ENCODE measurements at places on chromosomes 12 and 14. TPM values are rescaled to one million over a fixed set of nuclear protein-coding genes. Genes with fewer than 3 reads are reported as not detected.

The GPD1 gene
- not detected for total RNA-seq

The KLRD1 gene
- total RNA-seq: 0.08 TPM

The P2RX7 gene
- total RNA-seq: 3.1 TPM

The CMTM5 gene
- not detected for total RNA-seq

The MORN3 gene
- not detected for total RNA-seq

The ZNF705A gene
- total RNA-seq: not detected

The GZMH gene
- total RNA-seq: not detected

The SERPINA3 gene
- 0.13 TPM for total RNA-seq

DNA sequence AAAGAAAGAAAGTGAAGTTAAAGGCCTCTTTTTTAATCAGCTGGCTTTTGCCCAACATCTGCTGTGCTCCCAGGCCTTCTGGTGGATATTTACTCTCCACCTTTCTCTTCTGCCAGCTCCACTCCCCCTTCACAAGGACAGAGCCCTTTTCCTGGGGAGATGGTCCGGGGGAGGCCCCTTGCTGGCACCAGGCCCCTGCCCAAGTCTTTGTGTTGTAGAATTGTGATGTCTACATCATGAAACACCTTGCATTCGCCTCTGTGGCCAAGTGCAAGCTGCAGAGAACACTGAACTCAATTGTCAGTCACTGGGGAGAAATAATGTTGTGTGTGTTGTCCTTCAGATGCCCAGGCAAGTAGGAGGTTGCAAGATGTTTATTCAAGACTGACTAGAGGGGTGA lies 150.3 kb downstream of the DPF3 start:
- no peaks in the 10 kb centered on the region for H3K27me3 ChIP-seq
- no peaks in the 10 kb centered on the region for H3K36me3 ChIP-seq
- DNase-seq: peak; percentile 16

GRCh38 chr12:101777978-101778377 lies 38.7 kb upstream of the SYCP3 start:
- no peaks in the 10 kb centered on the region for H3K36me3 ChIP-seq
- no peak overlapping the region for H3K27ac ChIP-seq

DNA sequence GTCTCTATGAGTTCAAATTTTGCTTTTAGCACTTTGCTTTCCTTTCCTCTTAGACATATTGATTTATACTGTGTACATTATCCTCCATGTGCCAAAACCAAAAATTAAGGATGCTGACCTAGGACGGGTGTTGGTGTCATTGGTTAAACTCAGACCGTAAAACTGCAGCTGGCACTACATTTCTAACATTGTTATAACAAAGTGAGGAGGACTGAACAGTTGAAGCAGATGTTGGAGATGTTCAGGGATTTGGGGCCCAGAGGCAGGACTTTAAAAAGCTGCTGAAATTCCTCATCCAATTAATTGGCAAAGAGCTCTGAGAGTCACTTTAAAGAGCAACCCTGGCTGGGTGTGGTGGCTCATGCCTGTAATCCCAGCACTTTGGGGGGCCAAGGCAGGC lies 72.4 kb downstream of the TMTC1 start:
- no peaks in the 10 kb centered on the region for H3K4me1 ChIP-seq
- H3K4me3 ChIP-seq: no peak overlapping the region
- no peak overlapping the region for H3K27ac ChIP-seq

GRCh38 chr14:49971156-49972130 lies 78.6 kb downstream of the ARF6 start:
- no peak overlapping the region for H3K4me3 ChIP-seq
- no peaks in the 10 kb centered on the region for H3K27me3 ChIP-seq
- H3K36me3 ChIP-seq: no peaks in the 10 kb centered on the region
- peak overlapping the region; percentile 65 for H3K27ac ChIP-seq

DNA sequence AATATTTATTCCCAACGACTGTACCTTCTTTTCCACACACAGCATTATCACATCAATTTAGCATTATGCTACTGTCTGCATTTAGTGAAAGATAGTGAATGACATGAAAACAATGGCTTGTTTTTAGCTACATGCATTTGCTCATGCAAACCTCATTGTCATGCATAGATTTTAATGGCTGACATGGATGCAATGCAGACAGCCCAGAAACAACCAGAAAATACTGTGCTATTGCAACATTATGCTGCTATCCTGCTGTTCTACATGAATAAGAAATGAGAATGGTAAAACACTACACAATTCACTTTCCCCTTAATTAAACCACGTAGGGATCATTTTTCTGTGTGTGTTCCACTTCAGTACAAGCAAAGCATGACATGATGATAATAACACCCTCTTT lies 90.8 kb downstream of the LIN7A start:
- no peak for DNase-seq
- no peaks in the 10 kb centered on the region for H3K4me1 ChIP-seq
- no peaks in the 10 kb centered on the region for H3K27me3 ChIP-seq
- no peaks in the 10 kb centered on the region for H3K36me3 ChIP-seq
- no peak overlapping the region for H3K4me3 ChIP-seq

DNA sequence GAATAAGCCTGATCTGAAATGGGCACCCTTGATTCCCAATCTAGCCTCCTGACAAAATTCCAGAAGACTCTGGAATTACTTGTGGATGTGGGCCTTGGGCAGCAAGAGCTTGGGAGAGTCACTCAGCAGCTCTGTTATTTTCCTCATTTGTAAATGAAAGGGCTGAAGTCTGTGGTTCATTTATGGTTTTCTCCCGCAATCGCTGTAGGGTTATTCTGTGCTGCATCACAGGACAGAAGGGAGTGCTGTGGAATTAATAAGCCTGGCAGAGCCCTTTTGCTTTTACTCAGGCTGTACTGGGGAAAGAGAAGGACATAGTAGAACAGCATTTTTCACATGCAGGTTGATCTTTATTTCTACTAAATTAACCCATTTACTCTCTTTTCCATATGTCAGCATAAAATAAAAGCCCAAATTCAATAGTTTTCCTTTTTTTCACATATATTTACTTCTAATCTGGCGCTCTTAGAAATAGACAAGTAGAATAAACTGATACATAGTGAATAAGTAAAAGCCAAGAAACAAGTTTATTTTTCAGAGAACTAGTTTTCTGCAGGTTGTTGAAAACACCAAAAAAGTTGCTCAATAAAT lies 49.2 kb downstream of the DUSP16 start:
- no peaks in the 10 kb centered on the region for H3K27me3 ChIP-seq
- DNase-seq: no peak
- H3K4me3 ChIP-seq: no peak overlapping the region

- no peak within 1 kb of the TSS for H3K27ac ChIP-seq
- no peaks in the 10 kb centered on the region for H3K27me3 ChIP-seq
- H3K36me3 ChIP-seq: peaks cover 5% of the 10 kb centered on the region
- peak within 1 kb of the TSS; percentile 53 for H3K4me3 ChIP-seq
- peak; percentile 48 for DNase-seq
These were observed at the start of gene PITPNM2 for GRCh38 chr12:123150744-123151456. TSS of gene PITPNM2 (minus strand) at chr12:123151090. CDS start at chr12:123034590, 116,500 bp downstream.

GRCh38 chr14:90355540-90356518 lies 24.1 kb upstream of the NRDE2 start:
- no peak for DNase-seq
- H3K4me3 ChIP-seq: no peak overlapping the region
- no peaks in the 10 kb centered on the region for H3K36me3 ChIP-seq
- no peaks in the 10 kb centered on the region for H3K27me3 ChIP-seq

- no peak overlapping the region for H3K4me3 ChIP-seq
- no peaks in the 10 kb centered on the region for H3K36me3 ChIP-seq
- no peaks in the 10 kb centered on the region for H3K4me1 ChIP-seq
These were observed 212.6 kb downstream of the PHETA1 start for GRCh38 chr12:111156304-111156703.

- H3K4me3 ChIP-seq: no peak overlapping the region
- H3K27me3 ChIP-seq: no peaks in the 10 kb centered on the region
- DNase-seq: no peak
- no peaks in the 10 kb centered on the region for H3K36me3 ChIP-seq
- no peak overlapping the region for H3K27ac ChIP-seq
These were observed 5.4 kb upstream of the NT5DC3 start for GRCh38 chr12:103846415-103846814.

DNA sequence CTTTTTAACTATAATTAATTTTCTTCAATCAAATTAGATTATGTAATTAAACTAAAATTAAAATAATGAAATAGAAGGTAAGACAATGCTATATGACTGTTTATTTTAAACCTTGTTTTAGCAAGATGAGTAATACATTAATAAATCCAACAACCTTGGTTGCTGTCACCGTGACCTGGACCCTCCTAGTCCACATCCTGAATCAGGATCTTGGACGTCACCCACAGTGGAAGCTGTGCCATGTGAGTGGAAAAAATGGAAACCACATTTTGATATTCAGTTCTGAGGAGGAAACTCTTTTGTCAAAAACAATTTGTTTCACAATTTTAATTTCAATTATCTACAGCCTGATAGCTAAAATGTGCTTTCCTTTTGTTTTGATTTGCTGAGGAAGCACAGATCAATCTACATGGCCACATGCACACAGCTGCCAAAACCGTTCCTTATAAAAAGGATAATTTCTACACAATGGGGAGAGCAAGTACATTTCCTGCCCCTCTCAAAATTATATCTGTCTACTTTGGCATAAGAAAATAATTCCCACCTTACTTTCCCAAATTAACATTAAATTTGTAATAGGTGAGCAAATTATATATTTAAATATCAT lies 255.5 kb downstream of the RASSF9 start:
- no peak for DNase-seq
- H3K4me1 ChIP-seq: no peaks in the 10 kb centered on the region
- no peak overlapping the region for H3K4me3 ChIP-seq
- no peaks in the 10 kb centered on the region for H3K27me3 ChIP-seq
- no peak overlapping the region for H3K27ac ChIP-seq

DNA sequence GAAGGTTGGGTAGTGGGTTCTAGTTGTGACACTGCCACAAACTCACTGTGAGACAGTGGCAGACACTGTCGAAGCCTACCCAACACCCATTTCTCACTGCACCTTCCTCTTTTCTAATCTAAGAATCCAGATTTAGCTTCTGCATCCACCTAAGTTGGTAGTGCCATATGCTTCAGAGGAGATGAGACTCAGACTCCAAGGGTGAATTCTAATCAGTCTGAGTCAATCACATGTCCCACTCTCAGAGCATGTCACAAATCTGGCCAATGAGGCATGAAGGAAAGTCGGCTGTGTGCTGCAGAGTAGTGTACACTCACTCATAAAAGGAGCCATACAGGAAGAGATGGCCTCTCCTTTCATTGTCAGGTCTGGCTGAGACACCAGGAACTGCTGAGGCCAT lies 102.1 kb upstream of the RAP1B start:
- DNase-seq: no peak
- no peaks in the 10 kb centered on the region for H3K4me1 ChIP-seq
- no peak overlapping the region for H3K27ac ChIP-seq
- H3K4me3 ChIP-seq: no peak overlapping the region
- no peaks in the 10 kb centered on the region for H3K27me3 ChIP-seq
- no peaks in the 10 kb centered on the region for H3K36me3 ChIP-seq

- no peaks in the 10 kb centered on the region for H3K27me3 ChIP-seq
- DNase-seq: no peak
- H3K27ac ChIP-seq: no peak overlapping the region
These were observed 252.2 kb upstream of the FOXN3 start for GRCh38 chr14:89669193-89669592.

DNA sequence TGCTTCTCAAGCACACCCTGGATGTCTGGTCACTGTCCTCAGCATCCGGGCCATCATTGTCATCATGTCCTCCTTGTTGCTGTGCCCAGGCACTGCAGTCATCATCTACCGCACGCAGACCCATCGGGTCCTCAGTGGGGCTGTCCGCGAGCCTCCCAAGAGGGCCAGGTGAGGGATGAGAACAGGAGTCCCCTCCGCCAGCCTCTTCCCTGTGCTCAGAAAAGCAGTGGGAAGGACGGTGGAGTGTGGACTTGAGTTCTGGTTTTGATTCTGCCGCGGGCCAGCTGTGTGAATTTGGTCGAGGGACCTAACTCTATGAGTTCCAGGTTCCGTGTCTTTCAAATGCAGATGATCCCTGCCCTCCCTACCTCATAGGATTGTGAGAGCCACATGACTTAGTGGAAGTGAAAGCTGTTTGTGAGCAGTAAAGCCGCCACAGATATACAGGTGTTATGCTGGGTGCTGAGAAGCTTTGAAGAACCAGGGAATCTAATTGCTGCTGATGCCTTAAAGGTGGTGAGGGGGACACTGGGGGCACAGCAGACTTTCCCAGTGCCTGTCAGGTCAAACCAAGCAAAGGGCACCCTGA lies 122.9 kb upstream of the RAP1B start:
- no peak for DNase-seq
- no peak overlapping the region for H3K27ac ChIP-seq
- no peaks in the 10 kb centered on the region for H3K27me3 ChIP-seq
- H3K36me3 ChIP-seq: no peaks in the 10 kb centered on the region
- H3K4me3 ChIP-seq: no peak overlapping the region

DNA sequence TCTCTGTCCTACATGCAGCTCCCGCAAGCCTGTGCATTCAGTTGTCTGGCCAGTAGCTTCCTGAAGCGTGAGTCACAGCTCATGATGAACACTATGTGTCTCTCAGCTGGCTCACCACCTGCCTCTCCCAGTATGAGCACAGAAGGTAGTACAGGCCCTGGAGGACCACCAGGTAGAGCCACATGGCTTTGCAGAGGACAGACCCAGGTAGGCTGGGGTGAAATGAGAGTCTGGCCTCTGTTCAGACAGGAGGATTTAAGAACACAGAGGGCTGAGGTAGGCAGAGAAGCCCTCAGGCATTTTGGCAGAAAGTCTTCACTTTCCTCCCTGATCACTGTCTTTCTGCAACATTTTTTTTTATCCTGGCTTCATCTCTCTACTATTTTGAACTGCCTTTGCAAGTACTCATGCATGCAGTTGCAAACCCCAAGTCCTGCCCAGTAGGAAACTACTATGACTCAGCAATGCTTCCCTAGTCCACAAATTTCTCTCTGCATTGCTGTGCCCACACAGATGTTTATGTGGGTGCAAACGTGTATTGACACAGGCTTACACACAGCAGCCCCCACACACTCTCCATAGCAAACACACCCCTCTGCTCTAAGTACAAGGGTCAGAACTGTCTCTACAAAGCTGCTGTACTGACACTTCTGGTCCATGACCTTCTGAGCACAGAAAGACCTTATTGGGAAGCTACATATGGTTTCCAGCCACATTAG lies 7.2 kb upstream of the SDR9C7 start:
- no peak for DNase-seq
- no peaks in the 10 kb centered on the region for H3K4me1 ChIP-seq
- H3K36me3 ChIP-seq: no peaks in the 10 kb centered on the region
- no peak overlapping the region for H3K27ac ChIP-seq
- H3K4me3 ChIP-seq: no peak overlapping the region

Measured in SJSA1 (cell line).